ENCODE measurements at places on chromosomes 4 and X.

GRCh38 chrX:68376373-68376772 is 56.9 kb downstream of the OPHN1 start:
- DNase-seq, result no peak

- no peak for DNase-seq
Measured at GRCh38 chrX:133654811-133655210, 239.5 kb upstream of the GPC4 start.

DNA sequence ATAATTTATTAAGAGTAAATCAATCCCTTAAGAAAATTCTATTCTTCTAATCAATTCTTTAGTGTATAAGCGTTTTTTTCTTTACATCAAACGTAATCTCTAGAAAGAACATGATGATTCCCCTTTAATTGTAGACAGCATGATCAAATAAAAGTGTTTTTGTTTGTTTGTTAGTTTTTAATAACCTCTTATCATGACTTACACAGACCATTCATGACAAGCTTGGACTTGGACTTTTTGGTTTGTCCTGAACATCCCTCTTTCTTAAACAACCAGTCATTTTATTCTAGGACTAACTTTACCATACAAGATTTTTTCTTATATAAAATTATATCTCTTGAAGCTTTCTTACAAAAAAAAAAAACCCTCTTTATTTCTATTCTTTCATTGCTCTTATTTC is 344.6 kb upstream of the SPOCK3 start:
- no peak for DNase-seq

DNA sequence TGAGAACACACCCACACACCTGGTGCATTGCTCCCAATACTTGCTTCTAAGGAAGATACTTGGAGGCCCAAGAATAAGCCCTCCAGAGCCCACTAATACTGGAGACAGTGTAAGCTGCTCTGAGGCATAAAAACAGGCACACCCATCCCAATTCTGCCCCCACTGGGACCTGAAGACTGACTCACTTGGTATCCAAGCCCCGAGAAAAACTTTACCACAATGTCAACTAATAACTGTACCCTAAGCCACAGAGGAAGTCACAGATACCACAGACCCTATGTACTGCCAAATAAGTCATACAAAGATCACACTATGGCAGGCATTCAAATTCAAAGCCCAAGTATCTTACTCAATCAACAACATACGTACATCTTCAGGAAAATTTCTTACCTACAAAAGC is 398.2 kb upstream of the SPANXN1 start:
- no peak for DNase-seq

DNA sequence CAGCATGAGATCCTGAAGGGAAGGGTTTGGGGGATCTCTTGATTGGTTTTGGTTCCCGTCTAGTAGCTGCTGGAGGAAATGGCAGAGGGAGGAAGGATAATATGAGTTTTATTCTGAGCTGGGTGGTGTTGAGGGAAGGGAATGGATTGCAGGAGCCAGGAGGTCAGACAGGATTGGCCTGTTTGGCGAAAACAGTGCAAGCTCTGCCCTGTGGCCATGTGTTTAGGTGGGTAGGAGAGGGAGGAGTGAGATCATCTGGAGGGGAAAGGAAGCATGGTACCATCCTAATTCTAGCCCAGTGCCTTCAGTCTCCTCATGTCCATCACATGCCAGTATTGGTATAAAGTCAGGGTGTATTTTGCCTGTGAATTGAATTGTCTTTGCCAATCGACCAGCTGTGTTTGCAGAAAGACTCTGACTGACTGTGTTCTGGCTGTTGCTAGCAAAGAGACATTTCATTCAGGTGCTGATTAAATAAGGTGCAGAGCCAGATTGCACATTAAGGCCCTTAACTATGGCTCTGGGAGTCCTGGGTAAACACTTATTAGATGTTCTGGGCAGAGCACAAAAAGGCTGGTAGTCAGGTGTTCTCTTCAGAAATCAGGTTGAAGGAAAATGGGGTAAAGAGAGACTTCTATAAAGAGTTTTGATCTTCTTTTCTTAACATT is 10.0 kb downstream of the TMEM164 start:
- no peak for DNase-seq

- DNase-seq, result no peak
Measured at GRCh38 chr4:183163135-183163534, 64.1 kb downstream of the WWC2 start.

- no peak for DNase-seq
Measured at GRCh38 chr4:119525771-119526712, 102.6 kb downstream of the PDE5A start.
